ENCODE measurements at places on chromosomes 6 and 20.

- no peak for DNase-seq
These were observed 109.7 kb downstream of the DST start for GRCh38 chr6:56532766-56533551.

- no peak for DNase-seq
These were observed 13.4 kb downstream of the PHIP start for GRCh38 chr6:79064635-79065034.

DNA sequence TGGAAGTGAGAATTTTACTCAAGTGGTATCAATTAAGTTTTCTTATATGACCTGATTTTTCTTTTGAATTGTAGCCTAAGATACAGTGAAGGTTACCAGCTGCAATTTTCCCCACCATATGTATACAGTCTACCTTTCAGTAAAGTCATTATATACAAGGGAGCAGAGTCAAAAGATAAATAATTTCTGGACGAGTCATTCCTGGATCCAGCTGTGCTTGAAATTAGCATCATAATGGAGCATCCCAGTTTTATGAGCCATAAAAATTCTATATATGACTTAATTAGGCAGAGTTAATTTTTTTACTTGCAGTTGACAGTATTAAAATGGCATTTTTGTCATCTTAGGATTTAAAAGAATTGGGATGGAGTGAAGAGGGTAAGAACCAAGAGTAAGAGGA is 1008.4 kb downstream of the PHF3 start:
- DNase-seq, result no peak

GRCh38 chr6:37565267-37566110 is 65.8 kb upstream of the CCDC167 start:
- peak; percentile 42 for DNase-seq

DNA sequence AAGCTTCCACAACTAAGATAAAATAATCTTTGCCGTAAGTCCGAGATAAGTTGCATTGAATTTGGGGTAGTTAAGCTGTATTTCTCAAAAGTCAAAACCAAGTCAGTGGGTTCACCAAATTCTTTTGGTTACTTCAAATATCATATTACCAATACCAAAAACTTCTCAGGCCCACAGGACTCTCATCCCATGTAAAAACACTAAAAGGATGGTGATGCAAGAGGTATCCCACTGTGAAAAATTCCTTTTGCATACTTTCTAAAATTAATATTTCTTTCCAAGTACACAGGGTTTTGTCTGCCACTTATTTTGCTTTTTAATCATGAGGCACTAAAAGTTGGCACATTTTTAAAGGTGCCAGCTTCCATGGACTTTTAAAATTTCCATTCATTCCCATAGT is 151.3 kb downstream of the GJA10 start:
- no peak for DNase-seq

- no peak for DNase-seq
These were observed 9.8 kb downstream of the PGM3 start for GRCh38 chr6:83183082-83183828.

GRCh38 chr20:64130876-64131275 is 23.5 kb upstream of the NPBWR2 start:
- no peak for DNase-seq

DNA sequence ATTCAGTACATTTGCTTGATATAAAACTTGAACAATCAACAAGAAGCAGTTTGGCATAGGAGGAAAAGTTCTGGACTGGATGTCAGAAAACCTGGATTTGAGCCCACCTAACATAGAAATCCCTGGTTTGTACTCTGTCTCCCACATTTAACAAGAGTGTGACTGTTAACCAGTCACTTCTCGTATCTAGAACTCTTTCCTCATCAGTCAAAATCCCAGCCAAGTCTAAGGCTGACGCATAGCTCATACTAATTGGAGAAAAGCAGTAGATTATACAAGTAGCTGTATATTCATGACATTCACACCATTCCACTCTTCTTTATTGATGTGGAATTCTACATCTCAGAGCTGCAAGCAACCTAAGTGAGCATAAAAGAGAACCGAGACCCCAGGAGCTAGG is 222.7 kb downstream of the PHACTR1 start:
- no peak for DNase-seq

DNA sequence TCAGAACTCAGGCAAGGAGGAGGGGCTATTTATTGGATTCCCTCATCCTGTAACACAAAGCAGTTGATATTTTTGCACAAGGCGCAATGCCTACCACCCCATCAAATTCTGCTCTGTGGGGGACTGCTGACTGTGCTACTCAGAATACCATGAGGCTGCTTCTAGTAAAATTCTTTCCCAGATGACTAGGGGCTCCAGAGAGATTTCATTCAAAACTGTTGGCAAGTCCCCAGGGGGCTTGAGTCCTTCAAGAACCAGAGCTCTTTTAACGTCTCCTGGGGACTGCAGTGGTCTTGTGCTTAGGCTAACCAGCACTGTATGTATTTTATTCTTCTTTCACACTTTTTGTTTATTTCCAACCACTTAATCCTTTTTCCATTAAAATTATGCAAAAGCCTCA is 365.9 kb upstream of the AGPAT4 start:
- DNase-seq, result no peak

DNA sequence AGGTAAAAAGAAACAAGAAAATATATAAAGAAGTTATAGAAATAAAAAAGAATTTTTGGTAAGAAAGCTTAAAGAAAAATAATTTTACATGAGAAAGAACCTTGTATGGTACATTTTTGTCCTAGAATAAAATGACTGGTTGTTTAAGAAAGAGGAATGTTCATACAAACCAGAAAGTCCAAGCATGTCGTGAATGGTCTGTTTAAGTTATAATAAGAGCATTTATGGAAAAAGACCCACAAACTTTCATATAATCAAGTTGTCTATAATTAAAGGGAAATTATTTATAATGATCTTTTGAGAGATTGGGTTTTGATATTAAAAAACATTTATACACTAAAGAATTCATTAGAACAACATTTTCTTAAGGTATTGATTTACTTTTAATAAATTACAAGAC is 27.8 kb upstream of the FAM110A start:
- no peak for DNase-seq

GRCh38 chr20:51376111-51376510 is 166.4 kb downstream of the NFATC2 start:
- no peak for DNase-seq

GRCh38 chr20:57381596-57382503 is 9.3 kb upstream of the RBM38 start:
- DNase-seq, result peak; percentile 81

- no peak for DNase-seq
These were observed 138.1 kb upstream of the PTPN1 start for GRCh38 chr20:50371878-50372769.

DNA sequence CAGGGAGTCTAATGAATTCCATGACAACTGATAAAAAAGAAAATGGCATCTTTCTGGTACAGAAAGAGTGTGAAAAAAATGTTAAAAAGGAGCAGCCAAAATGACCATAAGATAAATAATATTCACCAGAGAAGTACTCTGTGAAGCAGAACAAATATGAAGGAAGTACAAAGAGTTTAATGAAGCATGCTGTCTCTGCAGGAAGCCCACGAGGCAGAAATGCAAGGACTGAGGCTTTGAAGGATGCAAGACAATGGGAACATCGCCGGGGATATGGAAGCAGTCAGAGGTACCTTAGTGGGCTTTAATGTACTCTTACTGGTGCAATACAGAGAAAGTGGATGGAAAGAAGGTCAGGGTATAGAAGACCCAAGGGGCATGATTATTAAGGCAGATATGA is 50.7 kb downstream of the NOX3 start:
- no peak for DNase-seq

DNA sequence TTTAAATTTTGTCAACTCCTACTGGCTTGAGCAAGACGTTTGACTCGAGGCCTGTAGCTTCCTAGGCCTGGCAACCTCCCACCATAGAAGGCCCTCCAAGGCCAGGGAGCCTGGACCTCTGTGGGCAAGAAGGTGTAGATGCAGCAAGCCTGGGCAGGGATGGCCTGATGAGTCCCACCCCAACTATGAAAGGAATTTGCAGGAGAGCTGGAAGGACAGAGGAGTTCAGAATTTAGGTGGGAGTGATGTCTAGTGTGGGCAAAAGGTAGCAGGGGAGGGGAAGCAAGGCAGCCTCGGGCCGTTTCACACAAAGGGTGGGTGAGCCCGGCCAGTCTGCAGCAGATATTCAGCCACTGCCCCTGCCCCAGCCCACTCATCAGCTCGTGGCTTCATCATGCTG is 245.2 kb downstream of the CDH26 start:
- no peak for DNase-seq

DNA sequence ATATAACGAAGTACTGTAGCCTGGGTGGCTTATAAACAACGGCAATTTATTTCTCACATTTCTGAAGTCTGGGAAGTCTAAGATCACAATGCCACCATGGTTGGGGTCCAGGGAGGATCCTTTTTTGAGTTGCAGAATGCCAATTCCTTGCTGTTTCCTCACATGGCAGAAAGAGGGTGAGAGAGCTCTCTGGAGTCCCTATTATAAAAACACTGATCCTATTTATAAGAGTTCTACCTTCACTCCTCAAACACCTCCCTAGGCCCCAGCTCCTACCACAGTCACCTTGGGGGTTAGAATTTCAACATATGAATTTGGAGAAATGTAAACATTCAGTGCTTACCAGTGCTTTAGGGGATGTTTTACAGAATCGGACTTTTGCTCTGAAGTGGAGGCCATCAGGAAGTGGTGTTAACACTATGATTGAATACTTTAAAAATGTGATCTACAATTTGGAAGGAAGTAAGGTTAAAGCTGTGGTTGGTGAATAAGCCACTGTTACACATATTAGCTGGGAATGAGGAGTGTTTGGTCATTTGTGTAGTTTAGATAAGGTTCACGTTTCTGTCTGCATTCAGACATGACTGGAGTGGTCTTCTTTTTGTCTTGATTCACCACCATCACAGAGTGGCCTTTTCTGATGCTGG is 79.9 kb upstream of the SPTLC3 start:
- DNase-seq, result no peak

- DNase-seq, result no peak
These were observed 10.1 kb upstream of the TMEM244 start for GRCh38 chr6:129871221-129871620.

DNA sequence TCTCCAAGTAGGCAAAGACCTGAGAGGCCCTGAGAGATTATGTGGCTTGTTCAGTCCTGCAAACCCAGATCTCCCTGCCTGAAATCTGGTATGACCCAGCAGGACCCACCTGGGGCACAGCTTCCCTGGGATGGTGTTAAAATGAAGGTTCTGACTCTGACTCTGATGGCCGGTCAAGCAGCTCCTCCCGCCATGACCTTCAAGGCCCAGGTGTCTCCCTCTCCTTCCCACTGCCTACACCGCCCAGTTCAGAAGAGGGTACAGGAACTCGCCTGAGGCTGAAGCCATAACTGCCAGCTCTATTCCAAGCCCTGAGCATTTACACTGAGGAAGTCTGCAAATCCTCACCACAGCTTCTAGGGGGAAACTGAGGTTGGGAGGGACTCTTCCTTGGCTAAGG is 5.9 kb upstream of the CST7 start:
- DNase-seq, result no peak

DNA sequence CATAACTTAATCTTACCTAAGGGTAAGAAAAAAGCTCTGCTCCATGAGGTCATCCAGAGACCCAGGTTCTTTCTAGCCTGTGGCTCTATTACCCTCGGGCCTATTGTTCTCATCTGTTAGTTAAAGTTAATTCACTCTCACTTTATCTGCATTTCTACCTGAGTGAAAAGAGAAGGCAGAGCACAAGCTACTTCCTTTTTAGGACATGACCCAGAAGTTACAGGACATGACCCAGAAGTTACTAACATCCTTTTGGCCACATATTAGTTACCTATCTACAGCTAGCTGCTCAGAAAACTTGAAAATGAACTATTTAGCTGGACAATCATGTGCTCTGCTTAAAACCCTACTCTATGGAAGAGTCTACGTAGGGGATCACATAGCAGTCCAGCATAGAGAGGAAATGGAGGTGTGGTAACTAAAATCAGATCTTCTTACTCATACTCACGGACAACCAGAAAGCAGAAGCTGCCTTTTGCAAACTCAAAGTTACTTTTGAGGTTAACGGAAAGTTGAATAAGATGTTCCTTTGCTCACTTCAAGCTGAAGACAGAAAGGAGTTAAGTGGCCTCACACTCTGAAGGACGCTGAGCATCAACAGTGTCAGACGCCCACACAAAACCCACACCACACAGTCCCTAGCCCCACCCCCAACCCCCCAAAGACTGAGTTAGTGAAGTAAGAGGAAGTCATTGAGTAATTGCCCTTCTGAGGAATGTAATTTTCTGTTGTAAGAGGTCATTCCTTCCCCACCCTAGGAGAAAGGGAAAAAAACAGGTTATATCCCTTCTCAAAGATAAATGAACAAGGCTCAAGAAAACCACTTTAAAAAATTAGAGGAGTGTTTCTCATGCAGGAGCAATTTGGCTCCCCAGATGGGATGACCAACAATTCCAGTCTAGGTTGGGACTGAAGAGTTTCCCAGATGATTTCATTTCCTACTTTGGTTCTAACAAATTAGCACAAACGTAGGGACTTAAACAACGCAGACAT is 45.9 kb upstream of the TAB2 start:
- DNase-seq, result no peak

DNA sequence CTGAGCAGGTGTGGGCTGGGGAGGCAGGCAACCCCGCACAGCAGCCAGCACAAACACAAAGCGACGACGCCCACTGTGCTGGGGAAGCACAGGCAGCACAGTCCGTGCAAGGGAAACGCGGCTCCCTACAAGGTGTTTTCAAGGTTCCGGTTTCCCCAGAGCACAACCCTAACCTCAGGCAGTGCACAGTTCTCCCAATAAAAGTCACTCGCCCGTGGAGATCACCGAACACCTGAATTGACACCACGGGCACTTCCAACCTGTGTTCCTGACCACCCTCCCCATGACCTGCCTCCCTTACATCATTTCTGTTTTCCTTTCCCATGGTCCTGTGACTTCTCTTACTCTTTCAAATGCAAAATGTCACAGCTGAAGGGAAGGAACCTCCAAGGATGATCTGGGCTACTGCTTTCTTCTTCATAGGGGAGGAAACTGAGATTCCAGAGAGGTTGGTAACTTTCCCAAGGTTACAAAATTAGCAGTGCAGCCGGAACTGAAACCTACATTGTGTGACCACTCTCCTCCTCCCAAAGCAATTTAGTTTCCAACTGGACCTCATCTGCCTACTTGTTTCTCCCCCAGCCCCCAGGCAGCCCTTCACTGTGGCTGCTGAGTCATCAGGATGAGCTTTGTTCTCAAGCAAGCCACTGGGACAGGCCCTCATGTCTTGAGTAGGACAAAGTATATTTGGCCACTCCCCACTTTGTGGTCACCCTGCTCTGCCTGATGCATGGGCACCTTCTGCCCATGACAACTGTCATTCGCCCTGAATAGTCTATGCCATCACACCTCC is 125.3 kb downstream of the ATXN1 start:
- DNase-seq, result no peak

DNA sequence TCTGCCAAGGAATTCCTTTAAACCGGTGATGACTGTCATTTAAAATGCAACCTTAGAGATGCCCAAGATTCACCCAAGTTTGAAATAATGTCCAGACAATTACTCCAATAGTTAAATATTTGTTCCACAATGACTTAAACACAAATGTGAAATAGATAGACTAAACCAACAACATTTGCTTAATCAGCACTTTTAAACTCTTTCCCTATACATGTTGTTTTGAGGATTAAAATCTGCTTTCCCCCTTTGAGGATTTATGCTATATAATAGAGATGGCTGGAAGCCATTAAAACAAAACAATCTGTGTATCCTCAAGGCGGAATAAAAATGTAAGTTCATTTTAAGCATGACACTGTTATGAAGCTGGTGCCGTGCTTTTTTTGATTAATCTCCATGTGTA is 297.8 kb upstream of the RSPO3 start:
- DNase-seq, result no peak

Measured in HEK293T (cell line).